Astrocyte of the spinal cord (primary cell): ENCODE measurements at places on chromosomes 2 and 18.

DNA sequence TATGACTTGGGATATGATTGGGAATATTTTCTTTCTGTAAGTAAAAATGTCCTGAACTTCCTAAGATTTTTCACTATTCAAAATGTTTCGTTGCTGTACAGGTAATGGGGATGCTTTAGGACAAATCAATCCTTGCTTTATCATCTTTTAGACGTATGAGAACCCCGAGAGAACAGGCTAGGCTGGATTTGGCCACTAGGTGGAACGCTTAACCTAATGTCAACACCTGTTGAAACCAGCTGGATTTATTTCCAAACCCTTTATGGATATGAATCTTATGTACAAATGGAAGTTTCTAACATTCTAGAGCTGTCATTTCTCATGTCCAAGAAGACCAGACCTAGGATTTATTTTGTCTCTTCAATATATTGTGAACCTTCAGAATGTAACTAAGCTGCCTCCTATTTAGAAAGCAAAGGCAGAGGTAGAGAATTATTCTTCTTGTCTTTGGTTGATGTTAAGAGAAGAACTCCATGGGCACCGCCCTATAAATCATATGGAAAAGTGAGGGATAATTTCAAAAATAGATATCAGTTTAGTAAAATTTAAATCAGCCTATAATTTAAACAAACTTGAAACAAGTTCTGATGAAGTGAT is 96.7 kb downstream of the PMAIP1 start:
- DNase-seq, result peak; percentile 66

DNA sequence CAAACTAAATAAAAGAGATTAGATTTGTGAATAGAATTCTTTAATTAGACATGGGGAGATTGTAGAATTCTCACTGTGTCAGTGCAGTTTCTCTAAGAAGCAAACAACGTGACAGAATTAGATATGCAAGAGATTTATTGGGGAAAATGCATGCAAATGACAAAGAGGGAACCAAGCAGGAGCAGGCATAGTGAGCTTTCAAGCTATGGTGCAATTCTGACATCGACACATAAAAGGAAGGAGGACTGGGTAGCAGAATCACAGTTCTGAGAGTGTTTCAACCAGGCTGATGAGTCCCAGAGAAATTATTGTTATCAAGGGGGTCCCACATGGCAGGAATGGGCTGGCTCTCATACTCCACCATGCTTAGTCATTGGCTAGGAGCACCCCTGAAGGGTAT is 338.4 kb downstream of the FIGN start:
- DNase-seq, result no peak

GRCh38 chr2:30139131-30139870 is 7.5 kb upstream of the YPEL5 start:
- no peak for DNase-seq

DNA sequence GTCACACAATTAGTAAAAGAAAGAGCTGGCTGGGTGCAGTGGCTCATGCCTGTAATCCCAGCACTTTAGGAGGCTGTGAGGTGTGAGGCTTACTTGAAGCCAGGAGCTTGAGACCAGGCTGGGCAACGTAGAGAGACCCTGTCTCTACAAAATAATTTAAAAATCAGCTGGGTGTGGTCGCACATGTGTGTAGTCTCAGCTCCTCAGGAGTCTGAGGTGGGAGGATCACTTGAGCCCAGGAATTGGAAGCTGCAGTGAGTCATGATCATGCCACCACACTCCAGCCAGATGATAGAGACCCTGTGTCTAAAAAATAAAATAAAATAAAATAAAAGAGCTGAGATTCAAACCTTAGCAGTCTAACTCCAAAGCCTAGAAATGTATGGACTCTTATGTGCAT is 39.0 kb upstream of the NEDD4L start:
- DNase-seq, result peak; percentile 50

GRCh38 chr18:43572163-43572562 is 294.9 kb upstream of the SYT4 start:
- no peak for DNase-seq

GRCh38 chr2:28490558-28490957 is 5.3 kb upstream of the PLB1 start:
- DNase-seq, result no peak

DNA sequence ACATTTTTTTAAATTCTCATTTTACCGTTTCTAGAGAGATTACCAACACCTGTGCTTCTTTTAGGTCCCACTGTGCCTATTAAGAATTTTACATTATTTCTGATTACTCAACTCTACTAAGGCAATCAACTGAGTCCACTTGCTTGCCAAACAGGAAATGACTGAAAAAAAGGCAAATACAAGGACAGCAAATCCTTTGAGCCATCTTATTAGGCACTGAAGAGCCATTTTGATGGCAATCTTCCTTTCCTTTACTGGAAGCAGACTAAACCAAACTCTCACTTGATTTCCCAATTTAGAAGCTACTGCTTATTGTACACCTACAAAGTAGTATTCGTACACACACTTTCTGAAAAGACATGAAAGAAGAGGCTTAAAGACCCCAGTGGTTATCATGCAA is 121.4 kb upstream of the COL3A1 start:
- no peak for DNase-seq

DNA sequence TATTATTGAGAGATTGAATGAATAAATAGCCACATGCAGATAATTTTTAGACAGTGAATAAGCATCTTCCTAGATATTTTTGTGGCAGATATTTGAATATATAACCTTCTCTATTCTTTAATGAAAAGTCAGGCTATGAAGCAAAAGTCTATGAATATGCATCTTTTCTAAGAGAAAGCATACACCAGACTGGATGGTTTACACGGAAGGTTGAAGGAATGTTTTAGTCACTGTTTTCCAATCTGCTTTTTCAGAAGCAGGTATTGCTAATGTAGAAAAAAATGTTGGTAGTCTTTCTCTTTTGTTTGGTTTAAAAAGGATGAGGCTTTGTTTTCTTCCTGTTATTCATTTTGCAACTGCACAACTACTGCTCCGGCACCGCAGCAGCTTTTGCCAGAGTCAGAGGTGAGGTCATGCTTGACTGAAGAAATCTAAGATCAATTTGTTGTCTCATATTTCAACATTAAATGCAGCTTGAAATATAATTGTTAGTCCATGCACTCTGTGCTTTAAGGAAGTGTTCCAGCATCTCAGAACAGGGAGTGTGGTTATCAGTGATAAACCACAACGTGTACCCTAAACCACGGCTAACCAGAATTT is 1540.8 kb upstream of the PIK3C3 start:
- DNase-seq, result peak; percentile 32

DNA sequence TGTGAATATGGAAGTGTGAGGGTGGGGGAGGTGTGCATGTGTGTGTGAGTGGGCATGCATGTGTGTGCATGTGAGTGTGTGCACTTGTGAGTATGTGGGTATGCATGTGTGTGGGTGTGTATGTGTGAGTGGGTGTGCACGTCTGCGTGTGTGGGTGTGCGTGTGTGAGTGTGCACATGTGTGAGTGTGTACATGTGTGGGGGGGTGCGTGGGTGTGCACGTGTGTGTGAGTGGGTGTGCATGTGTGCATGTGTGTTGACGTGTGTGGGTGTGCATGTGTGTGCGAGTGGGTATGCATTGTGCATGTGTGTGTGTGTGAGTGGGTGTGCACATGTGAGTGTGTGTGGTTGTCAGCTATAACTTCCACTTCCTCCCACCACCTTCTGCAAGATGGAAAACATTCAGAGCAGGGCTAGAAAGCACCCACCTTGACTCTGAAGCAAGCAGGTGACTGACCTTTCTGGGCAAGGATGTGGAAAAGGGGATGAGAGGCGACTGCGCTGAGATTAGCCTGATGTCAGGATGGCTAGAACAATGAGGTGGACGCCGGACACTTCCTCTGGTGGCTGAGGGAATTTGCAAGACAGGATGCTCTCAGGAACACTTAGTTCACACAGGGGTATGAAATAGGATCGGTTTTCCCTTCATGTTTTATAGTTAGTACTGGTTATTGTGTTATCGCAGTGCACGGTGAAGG is 103.6 kb downstream of the ACKR3 start:
- DNase-seq, result no peak

DNA sequence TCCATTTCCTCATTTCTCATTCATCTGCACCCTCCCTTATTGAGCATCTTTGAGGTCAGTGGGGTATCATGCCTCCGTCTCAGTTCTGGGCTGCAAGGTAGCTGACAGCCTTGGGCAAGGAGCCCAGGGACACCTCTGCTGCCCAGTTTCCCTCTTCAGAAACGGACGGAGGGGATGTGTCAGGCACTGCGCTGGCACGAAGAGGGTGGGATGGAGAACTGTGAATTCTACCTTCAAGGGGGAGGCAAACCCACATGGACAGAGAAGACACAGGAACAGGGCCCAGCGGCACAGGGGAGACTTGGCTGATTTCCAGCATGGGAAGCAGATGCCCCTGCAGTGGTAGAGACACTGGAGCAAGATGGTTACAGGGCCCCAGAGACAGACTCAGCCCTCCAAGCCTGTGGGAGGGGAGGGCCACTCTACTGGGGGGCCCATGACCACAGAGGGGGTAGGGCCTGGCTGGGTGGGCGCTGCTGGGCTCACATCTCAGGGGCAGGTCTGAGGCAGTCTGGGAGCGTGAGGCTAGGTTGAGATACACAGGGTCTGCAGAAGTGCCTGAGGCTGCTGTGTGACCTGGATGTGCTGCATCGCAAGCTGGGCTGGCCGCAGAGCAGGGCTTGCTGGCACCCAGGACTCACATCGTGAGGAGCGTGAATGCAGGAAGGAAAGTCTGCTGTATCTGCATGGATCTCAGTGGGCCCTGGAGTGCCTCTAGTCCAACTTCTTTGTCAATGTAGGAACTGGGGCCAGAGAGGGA is 92.3 kb downstream of the HS1BP3 start:
- no peak for DNase-seq

DNA sequence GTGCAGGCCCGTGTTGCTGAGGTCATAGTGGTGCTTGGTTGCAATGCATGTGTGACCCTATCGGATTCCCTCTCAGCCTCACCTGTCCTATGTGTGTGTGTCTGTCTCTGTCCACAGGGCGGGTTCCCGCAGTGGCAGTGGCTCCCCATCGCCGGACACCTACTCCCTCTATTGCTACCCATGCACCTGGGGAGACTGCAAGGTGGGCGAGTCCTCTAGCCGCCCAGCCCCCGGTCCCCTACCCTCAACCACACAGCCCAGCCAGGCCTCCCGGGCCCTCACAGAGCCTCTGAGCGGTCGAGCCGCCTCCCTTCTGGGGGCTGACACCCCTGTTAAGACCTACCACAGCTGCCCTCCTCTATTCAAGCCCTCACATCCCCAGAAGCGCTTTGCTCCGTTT is 14.2 kb downstream of the GAREM2 start:
- no peak for DNase-seq
